ENCODE measurements at places on chromosomes 2 and 18.

GRCh38 chr2:161796192-161796591, 172.0 kb downstream of the SLC4A10 start:
- DNase-seq = no peak

GRCh38 chr18:75283731-75284130, 73.1 kb downstream of the TSHZ1 start:
- DNase-seq = no peak

- DNase-seq = no peak
Observed at GRCh38 chr2:218138047-218138446, 12.2 kb downstream of the CXCR2 start.

DNA sequence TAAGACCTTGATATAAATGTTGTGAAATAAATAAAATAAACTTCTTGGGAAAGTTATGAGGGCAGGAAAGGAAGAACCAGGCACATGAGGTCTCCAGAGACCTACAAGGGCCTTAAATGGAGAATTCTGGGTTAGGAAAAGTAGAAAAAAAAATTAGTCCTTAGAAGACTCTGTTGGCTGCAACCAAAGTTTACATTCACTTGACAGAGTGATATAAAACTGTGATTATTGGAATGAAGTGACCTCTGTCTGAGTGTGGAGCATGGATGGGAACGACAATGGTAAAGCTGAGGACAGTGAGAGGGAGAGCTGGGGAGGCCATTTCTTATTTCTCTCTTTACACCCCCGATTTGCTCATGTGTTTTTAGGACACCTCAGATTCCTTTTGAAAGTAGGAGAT, 29.0 kb upstream of the CAVIN2 start:
- no peak for DNase-seq

DNA sequence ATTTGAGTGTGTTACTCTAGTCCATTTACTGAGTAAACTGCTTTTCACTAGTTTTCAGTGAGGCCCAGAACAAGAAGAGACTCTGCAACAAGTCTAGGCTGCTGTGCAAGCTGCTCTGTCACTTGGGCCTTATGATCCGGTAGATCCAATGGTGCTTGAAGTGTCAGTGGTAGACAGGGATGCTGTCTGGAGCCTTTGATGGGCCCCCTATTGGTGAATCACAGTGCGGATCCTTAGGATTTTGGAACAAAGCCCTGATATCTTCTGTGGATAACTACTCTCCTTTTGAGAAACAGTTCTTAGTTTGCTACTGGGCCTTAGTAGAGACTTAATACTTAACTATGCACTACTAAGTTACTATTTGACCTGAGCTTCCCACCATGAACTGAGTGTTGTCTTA, 150.2 kb downstream of the TMEFF2 start:
- no peak for DNase-seq

DNA sequence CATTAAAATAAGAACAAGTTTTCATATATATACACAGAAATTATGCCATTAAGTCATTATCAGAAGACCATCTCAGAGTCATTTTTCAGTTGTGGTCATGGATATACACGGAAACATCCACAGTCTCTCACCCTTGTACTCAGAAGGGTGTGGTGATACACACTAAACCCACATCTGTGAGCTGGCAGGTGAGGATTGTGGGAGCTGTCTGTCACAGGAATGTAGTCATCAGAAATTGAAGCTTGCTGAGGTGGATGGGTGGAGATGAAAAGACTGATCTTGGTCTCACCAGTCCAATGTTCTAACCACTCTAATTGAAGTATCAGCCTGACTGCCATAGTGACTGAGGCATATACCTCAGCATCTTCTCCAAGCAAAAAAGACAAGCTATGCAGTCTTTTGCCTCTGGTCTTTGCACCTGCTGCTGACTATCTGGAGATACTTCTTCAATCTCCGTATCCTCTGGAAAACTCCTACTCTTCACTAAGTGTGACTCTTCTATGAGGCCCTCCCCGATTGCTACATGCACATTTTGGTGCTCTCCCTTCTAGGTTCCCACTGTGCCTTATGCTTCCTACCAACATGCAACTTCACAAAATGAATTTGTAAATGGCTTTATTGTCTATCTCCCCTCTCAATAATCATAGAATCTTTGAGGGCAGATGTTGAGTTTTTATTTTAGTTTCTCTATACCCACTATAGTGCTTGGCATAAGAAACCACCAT, 232.8 kb downstream of the DYM start:
- no peak for DNase-seq

- peak; percentile 25 for DNase-seq
Observed at GRCh38 chr18:48639772-48640432, 101.1 kb downstream of the CTIF start.

GRCh38 chr2:135585586-135585985, 54.3 kb downstream of the R3HDM1 start:
- no peak for DNase-seq

DNA sequence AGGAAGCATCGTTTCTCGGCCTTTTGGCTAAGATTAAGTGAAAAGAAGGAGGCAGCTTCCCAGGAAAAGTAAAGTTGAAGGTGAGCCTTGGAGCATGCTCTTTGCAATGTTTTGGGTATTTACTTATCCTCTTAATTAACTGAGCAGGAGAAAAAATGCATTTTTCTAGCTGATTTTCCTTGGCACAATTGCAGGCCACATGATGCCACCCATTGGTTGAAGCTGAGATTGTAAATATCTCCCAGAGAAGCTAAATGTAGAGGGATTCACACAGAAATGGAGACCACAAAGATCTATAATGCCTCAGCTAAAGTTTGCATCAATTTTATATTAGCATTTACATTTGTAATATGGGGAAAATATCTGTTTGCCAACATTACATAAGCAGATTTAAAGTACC, 294.1 kb downstream of the KCNS3 start:
- no peak for DNase-seq

GRCh38 chr2:159506202-159506601, 110.1 kb downstream of the BAZ2B start:
- DNase-seq = no peak

- no peak for DNase-seq
Observed at GRCh38 chr2:42102591-42103450, 55.0 kb downstream of the PKDCC start.

- DNase-seq = peak; percentile 48
Observed at GRCh38 chr2:199940373-199940772, 14.9 kb downstream of the TYW5 start.

DNA sequence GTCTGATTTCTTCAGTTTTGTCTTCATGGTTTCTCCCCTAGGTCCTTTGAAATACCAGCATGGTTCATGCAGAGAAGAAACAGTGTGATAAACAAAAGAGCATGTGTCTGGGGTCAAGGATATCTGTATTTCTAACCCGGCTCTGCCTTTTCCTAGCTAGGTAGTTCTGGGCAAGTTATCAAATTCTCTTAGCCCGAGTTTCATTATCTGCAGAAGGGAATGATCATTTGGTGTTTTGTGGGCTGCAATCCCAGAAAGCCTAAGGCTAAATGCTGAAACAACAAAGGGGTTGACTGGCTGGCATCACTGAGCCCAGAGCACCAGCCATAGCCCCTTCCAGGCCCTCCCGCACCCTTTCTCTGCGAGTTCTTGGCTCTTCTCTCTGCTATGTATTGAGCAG, 51.7 kb upstream of the DAPL1 start:
- DNase-seq = no peak

GRCh38 chr2:169007941-169008340, 23.2 kb downstream of the ABCB11 start:
- no peak for DNase-seq

- DNase-seq = no peak
Observed at GRCh38 chr2:127685410-127686080, 10.2 kb upstream of the LIMS2 start.

DNA sequence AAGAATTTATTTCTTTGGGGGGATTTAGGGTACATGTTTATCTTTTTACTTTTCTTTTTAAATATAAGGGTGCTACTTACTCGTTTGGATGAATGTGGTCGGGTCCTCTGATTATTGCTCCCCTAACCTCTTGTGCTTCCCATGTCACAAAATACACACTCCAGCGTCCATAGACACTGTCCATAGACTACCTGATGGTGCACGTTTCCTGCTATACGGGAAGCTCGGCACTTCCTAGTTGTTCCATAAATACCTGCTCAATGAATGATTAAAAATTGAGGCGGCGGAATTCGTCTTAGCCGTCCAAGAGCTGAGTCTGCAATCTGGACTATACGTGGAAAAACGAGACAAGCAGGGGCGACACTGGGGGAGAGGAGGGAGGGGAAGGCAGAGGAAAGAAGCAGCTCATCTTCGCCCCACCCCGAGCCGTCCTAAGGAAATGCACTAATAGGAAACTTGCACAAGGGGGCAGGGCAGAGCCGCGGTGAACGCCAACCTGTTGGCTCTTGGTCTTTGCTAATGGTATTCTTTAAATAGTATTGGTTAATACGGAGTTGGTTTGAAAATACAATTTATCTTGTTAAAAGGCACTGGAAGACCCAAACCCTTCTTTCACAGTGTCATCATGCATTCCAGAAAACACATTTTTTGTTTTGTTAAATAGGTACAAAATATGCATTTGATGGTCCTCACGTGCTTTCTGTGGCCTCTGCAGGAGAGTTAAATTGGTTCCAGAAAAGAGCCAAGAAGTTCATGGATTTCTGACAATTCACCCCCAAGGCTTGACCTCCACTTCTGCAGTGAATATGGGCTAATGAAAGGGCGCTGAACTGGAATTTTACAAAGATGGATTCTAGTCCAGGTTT, 73.0 kb upstream of the KCTD1 start:
- peak; percentile 37 for DNase-seq

DNA sequence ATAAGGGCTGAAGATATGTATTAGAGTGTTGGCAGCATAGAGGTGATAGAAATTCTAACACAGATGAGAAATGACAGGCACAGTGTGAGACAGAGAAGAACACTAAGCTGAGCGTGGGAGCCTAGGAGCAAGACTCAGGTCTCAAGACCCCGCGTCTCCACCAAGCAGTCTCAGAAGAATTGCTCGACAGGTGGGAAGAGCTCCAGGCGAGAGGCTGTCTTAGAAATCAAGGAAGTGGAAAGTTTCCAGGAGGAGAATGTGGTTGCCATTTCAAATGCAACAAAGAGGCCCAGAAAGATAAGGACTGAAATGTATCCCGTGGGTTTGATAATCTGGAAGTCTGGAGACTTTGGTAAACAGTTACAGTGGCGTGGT, 31.5 kb upstream of the CAB39 start:
- DNase-seq = no peak

All from erythroblast (primary cell).